ENCODE measurements at places on chromosomes 12 and 14. TPM values are rescaled to one million over a fixed set of nuclear protein-coding genes. Genes with fewer than 3 reads are reported as not detected.

FAM181A gene
- not detected for polyA plus RNA-seq

MDGA2 gene
- polyA plus RNA-seq: 0.63 TPM

ASIC1 gene
- 0.76 TPM for polyA plus RNA-seq

KHNYN gene
- polyA plus RNA-seq: 2.1 TPM

IL25 gene
- not detected for polyA plus RNA-seq

JPH4 gene
- 11.0 TPM for polyA plus RNA-seq

KCNA5 gene
- polyA plus RNA-seq: 0.44 TPM

- no peak for DNase-seq
Observed at GRCh38 chr14:59215322-59215721, 26.9 kb downstream of the DAAM1 start.

- peak; percentile 44 for DNase-seq
Observed at GRCh38 chr12:131724534-131724933, 13.6 kb downstream of the SFSWAP start.

DNA sequence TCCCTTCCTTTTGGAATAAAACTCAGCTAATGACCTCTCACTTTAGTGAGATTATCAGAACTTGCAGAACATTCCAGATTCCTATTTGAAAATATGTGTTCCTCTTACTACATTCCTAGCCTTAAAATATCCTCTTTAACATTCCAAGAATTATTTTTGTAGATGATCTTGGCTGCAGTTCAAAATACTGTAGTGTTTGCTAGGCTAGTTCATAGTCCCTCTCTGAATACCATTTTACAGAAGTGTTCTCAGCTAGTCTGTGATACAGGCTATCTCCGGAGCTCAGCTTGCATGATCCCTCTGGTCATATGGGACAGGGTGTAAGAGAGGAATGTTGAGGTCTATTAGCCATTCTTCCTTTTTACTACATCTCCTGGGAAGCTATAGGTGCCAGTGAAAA lies 17.6 kb upstream of the GPR33 start:
- no peak for DNase-seq

DNA sequence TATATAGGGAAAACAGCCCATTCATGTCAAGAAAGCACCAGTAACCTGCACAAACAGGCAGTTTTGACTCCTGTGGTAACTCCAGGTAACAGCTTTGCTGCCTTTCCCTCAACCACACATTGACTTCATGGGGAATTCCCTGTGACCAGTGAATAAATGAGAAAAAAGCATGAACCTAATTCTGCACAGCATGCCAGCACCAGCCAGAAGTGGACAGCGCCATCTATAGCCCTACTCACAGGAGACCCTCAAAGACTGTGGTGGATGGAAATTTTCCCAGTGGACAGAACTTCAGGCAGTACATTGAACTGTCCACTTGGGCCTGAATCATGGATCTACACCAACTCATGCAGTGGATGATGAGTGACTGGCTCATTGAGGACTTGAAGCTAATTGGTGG lies 152.1 kb downstream of the SLC8A3 start:
- peak; percentile 46 for DNase-seq

GRCh38 chr14:61296719-61297502 lies 15.8 kb upstream of the TMEM30B start:
- DNase-seq: peak; percentile 49

GRCh38 chr12:76317976-76318375 lies 30.2 kb downstream of the BBS10 start:
- DNase-seq: no peak

- peak; percentile 23 for DNase-seq
Observed at GRCh38 chr14:99127651-99128167, 144.3 kb downstream of the BCL11B start.

DNA sequence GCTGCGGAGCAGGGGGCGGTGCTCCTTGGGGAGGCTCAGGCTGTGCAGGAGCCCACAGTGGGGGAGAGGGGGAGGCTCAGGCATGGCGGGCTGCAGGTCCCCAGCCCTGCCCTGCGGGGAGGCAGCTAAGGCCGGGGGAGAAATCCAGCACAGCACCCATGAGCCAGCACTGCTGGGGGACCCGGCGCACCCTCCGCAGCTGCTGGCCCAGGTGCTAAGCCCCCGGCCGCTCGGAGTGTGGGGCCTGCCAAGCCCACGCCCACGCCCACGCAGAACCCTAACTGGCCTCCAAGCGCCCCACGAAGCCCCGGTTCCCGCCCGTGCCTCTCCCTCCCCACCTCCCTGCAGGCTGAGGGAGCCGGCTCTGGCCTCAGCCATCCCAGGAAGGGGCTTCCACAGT lies 145.6 kb upstream of the SEL1L start:
- DNase-seq: no peak

DNA sequence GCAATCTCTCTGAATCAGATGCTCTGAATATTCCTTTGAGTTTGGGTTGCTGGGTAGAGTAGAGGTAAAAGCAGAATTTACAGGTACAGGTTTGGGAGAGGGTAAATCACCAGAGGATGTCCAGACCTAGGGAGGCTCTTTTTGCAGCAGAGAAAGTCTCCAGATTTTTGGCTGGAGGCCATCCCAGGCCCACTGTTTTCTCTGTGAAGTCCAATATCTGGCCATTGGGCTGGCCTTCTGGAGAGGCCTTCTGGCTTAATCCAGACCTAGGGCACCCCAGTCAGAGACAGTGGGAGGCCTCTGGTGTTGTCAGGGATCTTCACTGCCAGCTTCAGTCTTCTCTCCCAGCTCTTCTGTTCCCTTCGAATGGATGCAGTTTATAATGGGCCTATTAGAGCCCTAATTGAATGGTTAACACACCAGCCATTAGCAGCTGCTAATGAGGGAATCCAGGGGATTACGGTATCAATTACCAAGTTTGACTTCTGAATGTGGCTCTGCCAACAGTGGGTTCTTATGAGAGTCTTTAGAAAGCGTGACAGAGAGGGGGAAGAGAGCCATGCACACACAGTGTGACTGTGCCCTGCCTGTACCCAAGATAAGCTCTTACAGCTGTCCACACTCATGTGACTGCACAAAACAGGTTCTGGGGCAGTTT lies 183.1 kb downstream of the EMP1 start:
- no peak for DNase-seq

DNA sequence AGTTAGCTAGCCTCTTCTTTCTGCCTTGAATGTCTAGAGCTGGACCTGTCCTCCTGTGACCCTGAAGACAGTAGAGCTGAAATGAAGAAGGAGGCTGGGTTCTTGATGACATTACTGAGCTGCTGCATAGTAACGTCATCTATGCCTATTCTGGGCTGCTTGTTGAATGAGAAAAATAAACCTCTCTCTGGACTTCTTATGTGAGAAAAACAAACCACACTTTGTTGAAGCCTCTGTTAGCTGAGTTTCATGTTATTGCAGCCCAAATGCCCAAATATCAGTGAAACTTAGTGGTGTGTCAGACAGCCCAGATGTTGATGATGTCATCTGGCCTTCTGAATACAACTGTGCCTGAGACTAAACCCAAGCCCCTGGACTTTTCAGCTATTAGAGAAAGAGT lies 67.0 kb upstream of the MAX start:
- no peak for DNase-seq

DNA sequence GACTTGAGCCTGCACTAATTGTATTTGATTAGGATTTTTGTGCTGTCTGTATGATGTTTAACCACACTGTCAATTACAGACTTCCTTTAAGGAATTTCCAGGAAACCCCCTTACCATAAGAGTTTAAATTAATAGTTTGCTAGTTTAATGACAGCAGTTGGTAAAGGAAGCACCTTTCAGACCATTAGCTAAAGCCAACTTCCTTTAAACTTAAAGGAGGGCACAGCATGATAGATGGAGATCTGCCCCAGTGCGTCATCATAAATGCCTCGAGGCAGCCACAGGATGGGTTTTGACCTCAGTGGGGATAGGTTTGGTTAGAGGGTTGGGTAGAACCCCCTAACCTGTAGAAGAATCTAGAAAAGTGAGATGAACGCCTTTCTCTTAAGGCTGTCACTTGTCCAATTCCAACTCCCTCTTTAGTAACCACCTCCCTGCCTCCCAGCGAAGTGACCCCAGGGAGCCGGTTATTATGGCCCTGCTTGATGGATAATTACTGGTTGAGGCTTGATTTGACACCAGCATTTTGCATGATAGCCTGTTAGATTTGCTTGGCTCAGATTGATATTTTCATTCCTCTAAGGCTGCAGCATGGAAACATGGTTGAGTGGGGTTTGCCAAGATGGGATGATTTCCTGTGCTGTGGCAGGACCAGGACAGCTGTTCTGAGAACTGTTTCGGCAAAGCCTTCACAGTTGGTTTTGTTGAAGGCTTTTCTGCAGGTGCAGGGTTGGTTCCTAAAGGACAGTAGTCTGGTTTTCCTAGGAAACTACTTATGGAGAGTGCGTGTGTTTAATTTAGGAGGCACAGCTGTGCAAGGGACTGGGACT lies 62.7 kb downstream of the CHST11 start:
- DNase-seq: no peak

- no peak for DNase-seq
Observed at GRCh38 chr12:27261866-27262265, 17.8 kb downstream of the STK38L start.

DNA sequence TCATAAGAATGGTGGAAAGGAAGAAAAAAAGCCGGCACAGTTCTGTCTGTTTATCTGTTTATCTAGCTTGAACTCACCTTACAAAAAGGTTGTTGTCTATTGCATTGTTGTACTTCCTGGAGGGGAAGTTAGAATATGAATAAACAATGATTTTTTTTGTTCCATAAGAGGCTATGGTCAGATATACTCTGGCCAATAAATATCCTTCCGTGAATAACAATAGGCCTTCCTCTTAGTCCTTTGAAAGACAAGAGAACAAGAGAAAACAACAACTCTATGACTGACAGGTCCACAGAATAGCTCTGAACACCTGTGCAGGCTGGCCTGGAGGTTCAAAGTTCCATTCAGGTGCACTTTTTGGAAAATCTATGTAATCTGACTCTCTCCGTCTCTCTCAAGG lies 192.8 kb upstream of the KRR1 start:
- DNase-seq: no peak

DNA sequence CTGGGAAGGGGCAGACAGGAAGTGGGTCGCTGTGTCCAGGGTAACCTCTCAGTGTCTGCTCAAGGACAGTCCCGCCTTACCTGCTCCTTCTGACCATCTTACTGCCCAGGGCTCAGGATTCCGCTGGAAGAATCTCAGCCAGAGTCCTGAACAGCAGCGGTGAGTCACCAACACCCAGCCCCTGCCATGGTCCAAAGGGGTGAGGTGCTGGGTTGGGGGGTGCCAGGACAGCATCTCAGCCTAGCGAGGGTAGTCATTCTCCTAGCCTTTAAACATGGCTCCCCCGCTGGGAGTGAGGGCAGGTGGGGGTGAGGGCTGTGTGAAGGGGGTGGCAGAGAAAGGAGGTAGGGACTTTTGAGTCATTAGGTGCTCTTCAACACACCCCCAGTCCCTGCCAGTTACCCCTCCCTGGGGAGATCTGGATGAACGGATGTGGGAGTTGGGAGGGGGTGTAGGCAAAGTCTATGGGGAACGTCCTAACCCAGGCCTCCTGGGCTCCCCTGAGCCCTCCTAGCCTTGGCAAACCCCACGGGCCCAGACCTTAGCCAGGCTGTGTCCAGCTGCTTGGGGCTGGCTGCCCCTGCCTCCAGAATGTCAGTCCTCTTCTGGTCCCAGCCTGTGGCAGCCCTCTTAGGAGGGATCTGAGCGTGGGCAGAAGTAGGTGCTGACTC lies 2.5 kb downstream of the TAMALIN start:
- DNase-seq: no peak

DNA sequence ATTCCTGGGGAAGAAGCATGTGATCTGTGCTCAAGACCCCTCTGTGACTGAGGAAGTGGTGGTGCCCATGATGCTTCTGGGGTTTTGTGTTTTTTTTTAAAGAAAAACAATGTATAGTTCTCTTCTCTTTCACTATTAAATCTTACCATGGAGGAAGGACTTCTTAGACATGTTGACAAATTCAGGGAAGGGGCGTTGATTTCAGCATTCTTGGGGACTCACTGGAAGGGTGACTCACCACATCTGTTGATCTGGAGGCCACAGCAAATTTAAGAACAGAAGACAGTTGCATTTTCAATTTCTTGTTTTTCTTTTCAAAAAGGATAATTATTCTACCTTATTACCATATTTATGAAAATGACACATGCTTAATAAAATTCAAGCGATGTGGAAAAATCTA lies 152.9 kb upstream of the RTL1 start:
- DNase-seq: no peak

GRCh38 chr14:76710056-76711010 lies 50.9 kb upstream of the VASH1 start:
- peak; percentile 71 for DNase-seq

DNA sequence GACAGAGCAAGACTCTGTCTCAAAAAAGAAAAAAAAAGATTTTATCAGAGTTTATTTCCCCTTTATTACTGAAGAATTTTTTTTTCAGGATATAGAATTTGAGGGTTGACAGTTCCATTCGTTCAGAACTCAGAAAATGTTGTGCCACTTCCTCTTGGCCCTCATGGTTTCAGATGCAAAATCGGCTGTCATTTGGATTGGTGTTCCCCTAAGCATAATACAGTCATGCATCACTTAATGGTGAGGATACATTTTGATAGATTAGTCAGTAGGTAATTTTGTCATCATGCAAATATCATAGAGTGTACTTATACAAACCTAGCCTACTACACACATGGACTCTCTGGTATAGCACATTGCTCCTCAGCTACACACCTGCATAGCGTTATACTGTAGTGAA lies 263.9 kb upstream of the RTL1 start:
- peak; percentile 8 for DNase-seq

- DNase-seq: no peak
Observed at GRCh38 chr12:21528953-21529352, 2.9 kb downstream of the SPX start.

- DNase-seq: no peak
Observed at GRCh38 chr12:19740472-19741131, 301.3 kb downstream of the AEBP2 start.

DNA sequence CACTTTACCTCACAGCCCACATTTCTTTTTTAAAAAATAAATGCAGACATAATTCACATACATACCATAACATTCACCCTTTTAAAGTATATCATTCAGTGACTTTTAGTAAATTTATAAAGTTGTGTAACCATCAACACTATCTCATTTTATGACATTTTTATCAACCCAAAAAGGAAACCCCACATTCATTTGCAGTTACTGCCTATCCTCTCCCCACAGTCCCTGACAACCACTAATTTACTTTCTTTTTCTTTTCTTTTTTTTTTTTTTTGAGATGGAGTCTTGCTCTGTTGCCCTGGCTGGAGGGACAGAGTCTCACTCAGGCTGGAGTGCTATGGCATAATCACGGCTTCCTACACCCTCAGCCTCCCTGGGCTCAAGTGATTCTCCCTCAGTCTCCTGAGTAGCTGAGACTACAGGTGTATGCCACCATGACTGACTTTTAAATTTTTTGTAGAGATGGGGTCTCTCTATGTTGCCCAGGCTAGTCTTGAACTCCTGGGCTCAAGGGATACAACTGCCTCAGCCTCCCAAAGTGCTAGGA lies 1.5 kb upstream of the EP400 start:
- no peak for DNase-seq

Data from GM23338 (cell line).